Neural crest cell (in vitro differentiated cells): ENCODE measurements at places on chromosomes 16 and 17. TPM values are rescaled to one million over a fixed set of nuclear protein-coding genes. Genes with fewer than 3 reads are reported as not detected.

The KRTAP4-4 gene
- not detected in 2 replicates for total RNA-seq

The SLC35G6 gene
- not detected in 2 replicates for total RNA-seq

The ARL5C gene
- not detected in 2 replicates for total RNA-seq

The NPIPA2 gene
- 10.1 and 12.9 TPM in 2 replicates for total RNA-seq

DNA sequence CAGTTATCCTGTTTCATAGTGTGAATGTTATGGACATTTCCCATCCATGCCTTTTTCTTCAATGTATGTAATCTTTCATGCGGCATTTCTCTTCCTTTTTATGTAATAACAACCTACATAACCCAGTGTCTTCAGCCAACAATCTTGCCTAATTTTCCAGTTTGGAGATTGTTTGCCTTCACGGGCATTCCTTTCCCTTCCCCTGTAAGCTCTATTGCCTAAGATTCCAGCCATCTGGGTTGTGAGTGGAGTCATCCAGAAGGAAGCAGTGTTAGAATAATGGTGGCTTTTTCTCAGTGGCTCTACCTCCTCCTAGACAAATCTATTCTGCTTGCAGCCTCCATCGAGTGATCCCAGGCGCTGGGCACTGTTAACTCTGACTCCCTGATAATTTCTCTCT lies 22.3 kb downstream of the SYCE1L start:
- DNase-seq, result no peak

GRCh38 chr16:11238272-11239202 lies 17.5 kb downstream of the SOCS1 start:
- no peak for DNase-seq
